ENCODE measurements at places on chromosomes 6 and 20.

DNA sequence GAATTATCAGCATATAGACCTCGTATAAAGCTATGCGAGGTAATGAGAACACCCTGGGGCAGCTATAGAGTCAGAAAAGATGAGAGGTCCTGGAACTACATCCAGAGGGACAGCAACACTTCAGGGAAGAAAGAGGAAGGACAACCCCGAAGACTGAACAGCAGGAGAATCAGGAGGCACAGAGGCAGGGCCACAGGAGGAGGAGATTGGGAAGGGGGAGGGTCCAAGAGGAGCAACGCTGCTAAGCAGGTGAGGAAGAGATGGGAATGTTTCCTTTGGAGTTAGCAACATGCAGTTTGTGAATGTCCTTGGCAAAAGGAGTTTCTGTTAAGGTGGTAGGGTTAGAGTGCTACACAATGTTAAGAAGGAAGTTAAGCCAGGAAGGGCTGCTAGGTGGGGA is 79.5 kb upstream of the OLIG3 start:
- no peak for DNase-seq

- no peak for DNase-seq
Observed at GRCh38 chr20:23315099-23315498, 35.5 kb upstream of the NXT1 start.

DNA sequence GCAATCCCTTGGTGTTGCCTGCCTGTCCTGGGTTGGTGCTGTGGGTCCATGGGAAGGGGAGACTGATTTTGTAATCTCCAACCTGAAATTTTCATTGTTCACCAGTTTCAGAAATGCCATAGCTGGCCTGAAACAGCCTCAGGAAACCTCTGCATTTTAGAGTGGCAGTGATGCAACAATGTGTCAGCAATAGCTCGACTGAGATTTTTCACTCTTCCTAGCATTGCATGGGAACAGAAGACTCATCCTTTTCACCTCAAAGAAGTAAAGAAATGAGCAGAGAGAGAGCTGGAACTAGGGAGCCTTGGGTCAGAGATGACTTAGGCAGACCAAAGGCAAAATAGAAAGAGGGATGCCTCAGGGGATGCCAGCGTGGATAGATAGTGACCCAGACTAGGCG is 23.7 kb upstream of the TMEM14A start:
- no peak for DNase-seq

- DNase-seq: no peak
Observed at GRCh38 chr20:43755851-43756250, 29.0 kb upstream of the GTSF1L start.

DNA sequence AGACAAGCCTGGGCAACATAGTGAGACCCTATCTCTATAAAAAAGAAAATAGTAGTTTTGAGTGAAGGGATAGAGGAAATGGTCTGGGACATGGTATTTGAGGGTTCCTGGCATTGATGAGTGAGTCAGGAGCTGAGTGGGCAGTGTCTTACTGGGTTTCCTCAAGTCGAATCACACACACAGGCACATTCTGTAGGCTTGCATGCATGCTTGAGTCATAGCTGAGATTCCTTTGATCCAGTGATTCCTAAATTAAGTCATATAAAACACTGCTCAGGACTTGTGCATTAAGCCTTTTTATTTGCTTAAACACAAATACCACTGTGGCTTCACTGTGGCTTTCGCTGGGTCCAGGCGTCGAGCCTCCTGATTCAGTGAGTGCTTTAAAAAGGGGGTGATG is 71.8 kb upstream of the TMEM181 start:
- peak; percentile 14 for DNase-seq

DNA sequence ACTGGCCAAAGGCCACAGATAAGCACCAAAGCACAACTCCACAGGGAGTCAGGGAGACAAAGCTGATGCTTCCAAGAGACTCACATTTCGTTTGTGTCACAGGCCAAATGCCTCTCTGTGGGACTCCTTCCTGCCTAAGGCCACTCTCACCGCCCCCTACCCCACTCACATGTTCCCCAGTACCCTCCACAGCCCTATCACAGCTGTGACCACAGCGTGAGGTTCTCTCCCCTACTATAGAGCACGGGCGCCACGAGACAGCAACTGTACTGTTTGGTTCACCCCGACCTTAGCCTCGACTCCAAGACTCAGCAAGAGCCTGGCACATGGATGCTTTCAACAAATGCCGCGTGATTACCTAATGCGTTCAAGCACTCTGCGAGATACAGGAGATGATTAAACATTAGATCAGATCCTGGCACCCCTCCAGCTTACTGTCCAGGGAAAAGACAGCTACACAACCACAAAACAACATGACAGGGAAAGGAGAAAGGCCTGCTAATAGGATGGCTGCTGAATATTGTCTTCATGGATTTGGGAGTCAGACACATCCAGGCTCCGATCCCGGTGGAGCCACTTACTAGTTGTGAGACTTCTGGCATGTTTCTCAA is 105.5 kb downstream of the AGPAT4 start:
- no peak for DNase-seq

- DNase-seq: no peak
Observed at GRCh38 chr20:15332711-15333160, 995.3 kb upstream of the FLRT3 start.

DNA sequence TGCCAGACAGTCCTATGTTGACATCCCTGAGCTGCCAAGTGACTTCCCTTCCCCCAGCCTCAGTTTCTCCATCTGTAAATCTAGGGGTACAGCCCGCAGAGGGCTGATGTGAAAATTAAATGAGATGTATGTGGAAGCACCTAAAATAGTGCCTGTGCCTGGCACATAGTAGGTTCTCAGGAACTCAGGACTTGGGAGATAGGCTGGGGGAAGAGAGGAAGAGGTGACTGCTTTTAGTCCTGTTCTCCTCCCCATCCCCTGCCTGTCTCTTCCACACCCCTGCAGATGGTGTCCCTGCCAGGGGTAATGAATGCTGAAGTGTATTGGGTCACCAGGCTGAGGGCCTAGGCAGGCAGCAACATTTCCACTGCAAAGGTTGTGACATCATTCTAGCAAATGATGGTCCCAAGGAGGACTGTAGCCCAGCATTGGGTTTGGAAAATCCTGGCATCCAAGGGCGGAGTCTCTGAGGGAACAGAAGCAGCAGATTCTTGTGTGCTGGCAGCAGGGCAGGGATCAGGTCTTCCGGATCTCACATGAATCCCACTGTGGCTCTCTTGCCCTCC is 1.8 kb downstream of the SNPH start:
- DNase-seq: no peak

DNA sequence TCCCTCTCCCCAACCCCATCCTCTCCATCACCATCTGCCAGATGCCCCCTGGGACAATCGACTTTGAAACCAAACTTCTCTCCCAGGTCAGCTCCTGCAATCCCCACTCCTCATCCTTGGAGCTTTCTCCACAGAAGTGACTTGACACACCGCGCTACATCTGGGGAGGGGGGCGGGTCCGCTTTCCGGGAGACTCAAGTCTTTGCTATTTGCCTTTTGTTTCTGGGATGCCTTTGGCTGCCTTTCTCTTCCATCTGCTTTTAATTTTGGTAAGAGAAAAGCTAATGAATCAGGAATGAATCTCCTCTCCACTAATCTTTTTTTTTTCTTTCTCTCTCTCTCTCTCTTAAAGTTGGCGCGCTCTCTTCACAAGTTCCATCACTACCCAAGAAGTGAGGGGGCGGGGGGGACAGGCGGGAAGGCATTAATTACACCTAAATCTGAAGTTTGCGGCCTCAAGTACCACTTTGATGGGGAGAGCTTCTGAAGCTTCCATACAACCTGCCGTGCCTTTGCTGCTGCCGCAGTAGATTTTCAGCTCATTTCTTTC is 664 bp upstream of the TPBG start:
- DNase-seq: no peak

DNA sequence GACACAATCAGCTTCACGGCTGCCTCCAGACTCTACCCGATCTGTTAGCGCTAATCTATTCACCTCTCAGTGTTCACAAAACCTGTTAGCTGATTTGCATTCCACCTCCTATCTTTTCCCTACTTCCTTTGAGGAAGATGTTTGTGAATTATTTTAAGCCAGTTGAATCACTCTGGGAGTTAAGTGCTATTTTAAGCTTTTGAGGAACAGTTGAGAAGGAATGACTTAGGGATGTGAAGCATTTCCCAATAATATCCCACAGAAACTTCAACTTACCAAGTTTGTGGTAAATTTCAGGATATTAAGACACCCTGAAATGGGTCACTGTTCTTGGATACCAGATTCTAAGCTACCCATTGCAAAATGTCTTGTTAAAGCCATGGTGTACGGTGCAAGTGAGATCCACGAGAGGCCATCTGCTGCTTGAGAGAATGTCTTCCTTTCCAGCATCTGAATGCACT is 145.2 kb upstream of the CITED2 start:
- DNase-seq: no peak

- no peak for DNase-seq
Observed at GRCh38 chr6:15615802-15616201, 47.0 kb downstream of the DTNBP1 start.

- no peak for DNase-seq
Observed at GRCh38 chr6:34146021-34146782, at the start of gene GRM4. TSS of gene GRM4 (minus strand) at chr6:34146087. CDS start at chr6:34133496, 12,591 bp downstream.

GRCh38 chr20:47357296-47358038 is 968 bp upstream of the ZMYND8 start:
- peak; percentile 90 for DNase-seq

- DNase-seq: no peak
Observed at GRCh38 chr6:74066168-74066871, 370.3 kb downstream of the CD109 start.

DNA sequence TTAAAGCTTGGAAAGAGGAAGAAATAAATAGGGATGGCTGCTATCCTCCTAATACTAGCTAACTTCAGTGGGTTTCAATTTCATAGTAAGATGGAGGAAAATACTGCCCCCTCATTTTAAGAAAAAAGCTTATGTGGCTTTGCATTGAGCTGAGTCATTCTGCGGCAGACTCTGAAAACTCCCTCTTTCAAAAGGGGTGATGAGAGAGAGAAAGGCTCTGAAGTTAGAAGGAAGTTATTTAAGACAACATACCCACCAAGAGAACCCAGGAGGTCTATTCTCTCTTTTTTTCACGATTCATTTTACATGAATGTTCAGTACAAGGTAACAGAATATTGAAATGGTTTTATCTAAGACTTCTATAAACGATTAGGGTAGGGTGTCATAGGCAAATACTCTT is 4.5 kb downstream of the PRDM13 start:
- peak; percentile 72 for DNase-seq

DNA sequence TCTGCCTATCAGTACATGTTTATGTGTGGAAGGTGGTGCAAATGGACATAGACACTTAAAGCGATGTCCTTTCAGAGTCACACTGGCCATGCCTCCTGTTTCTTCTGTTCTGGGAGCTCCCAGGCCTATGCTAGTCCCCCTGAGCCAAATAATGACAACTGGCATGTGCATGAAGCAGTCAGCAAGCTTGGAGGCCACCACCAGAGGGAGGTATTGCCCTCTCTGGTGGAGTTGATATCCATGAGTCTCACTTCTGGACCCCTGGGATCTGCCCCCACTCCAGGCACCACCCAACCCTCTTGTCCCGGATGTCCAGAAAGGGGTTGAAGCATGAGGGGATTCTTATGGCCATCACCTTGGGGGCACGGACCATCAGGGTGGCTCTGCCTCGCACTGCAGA is 172.2 kb downstream of the AIG1 start:
- no peak for DNase-seq

- DNase-seq: peak; percentile 30
Observed at GRCh38 chr20:50224531-50225255, 34.1 kb downstream of the CEBPB start.

GRCh38 chr6:168367285-168367751 is 47.7 kb upstream of the DACT2 start:
- DNase-seq: no peak

- no peak for DNase-seq
Observed at GRCh38 chr20:36854348-36855240, 21.3 kb upstream of the TLDC2 start.

DNA sequence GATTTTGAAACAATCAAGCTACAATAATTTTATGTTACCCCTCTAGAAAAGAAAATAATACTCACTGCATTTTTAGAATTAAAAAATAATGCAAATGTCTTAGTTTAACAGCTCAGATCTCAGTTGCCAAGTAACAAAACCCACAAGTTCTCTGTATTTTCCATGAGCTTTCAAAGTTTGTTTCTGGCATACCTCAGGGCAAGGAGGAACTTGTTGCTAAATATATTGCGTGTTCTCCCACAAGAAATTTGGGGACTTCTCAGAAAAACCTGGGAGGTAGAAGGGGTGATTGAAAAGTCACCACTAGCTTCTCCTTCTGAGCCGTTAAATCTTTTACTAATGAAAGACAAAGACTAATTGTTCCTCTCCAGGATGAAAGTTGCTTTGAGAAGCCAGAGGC is 236.8 kb upstream of the MARCKS start:
- DNase-seq: peak; percentile 55

DNA sequence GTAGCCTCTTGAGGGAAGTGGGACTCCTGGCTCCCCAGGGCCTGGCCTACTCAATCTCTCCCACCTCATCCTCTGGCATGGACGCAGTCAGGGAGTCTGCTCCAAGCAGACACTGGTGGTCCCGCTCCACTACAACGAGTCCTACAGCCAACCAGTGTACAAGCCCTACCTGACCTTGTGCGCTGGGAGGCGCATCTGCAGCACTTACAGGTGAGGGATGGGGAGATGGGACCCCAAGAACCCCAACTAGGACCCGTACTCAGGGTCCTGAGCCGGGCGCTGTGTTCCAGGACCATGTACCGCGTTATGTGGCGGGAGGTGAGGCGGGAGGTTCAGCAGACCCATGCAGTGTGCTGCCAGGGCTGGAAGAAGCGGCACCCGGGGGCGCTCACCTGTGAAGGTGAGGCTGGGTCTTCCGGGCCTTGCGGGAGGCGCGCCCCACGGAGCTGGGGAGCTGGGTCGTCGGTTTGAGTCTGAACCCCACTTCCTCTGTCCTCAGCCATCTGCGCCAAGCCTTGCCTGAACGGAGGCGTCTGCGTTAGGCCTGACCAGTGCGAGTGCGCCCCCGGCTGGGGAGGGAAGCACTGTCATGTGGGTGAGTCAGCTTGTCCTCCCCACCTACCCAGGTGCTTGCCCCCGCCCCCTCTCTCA is 2.1 kb downstream of the EGFL8 start:
- DNase-seq: no peak

GRCh38 chr20:63496596-63497120 is 2.2 kb downstream of the EEF1A2 start:
- DNase-seq: no peak

DNA sequence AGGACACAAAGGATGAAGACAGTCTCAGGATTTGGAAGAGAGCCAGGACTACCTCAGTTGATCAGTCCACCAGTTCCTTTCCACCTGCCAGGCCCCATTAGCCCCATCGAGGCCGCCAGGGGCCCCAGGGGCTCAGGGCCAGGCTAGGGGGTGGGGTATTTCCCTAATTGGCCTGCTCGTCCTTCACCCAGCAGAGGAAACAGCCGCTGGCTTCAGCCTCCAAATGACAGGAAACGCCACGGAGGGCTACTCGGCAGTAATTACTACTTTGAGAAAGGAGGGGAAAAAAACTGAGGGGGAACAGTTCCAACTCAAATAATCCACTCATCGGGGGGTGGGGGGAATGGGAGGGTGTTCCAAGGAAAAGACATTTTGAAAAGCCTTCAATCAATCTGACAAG is 42.7 kb downstream of the MAFB start:
- DNase-seq: no peak

DNA sequence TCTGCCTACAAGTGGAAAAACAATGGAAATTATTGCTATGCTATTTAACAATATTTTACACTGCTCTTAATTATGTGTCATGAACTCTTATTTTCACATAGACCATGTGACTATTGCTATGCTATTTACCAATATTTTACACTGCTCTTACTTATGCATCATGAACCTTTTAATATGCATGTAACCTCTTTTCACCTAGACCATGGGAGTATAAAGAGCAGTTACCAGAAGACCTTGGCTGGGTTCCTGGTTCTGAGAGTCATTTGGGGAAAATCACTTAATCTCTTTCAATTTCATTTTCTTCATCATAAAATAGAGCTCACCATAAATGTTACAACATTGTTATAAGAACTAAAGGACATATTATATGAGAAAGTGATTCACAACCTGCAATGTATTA is 223.8 kb upstream of the RNF217 start:
- DNase-seq: no peak

Measured in MV-4-11 (cell line).